ENCODE measurements at places on chromosomes 16 and 17.

DNA sequence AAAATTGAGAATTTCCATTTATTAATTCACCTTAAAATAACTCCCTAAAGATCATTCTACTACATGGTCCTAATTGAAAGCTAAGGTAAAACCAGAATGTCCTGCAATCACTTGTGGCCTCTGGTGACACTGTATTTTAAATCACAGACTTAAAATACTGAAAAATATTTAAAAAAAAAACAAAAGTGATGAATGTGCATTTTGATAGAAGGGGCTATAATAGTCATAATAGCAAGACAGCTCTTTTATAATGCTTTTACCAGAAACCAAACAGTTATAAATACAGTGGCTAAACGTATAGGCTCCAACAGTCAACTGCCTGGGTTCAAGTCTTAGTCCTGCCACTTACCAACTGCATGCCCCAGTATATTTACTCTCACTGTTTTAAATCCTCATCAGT, 21.2 kb downstream of the PHLPP2 start:
- DNase-seq, result no peak

DNA sequence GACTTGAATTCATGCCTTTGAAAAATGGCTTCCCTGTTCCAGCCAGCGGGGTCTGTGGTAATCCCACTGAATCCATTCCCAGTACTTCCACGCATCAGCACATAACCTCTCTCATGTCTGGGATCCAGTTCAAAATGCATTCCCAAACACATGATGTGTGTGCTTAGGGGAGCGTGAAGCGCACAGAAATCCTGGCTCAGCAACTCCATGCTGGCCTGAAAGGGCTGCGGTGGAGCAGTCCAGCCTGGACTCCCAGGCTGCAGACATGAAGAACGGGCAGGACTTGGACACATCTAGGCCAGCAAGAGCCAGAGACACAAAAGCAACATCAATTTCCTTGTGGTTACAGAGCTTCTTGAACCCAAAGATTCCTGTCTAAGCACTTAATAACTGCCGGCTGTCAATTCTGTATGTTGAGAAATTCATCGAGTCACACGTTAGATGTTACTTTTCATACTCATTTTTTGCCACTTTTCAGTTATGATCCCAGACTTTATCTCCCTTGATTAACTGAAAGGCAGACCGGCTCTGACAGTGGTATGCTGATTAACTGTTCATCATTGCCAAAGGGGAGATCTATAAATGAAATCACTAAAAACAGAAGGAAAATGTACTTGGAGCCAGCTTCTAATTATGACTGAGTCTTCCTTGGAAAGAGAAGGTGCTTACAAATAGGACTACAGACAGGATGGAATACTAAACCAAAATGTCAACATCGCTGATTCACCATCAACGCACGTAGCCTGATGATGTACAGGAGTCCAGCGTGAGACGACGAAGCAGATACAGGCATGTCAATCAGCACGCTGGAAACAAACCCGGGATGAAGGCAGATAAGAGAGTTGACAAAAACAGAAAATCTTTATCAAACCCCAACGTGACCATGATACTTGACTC, 23.0 kb downstream of the NSMCE1 start:
- peak; percentile 18 for DNase-seq

- DNase-seq, result no peak
These were observed 66.1 kb upstream of the SREBF1 start for GRCh38 chr17:17902877-17903276.

- DNase-seq, result no peak
These were observed 288.6 kb downstream of the SNX29 start for GRCh38 chr16:12265108-12265507.

- DNase-seq, result no peak
These were observed 17.0 kb downstream of the DUSP14 start for GRCh38 chr17:37506678-37507077.

- DNase-seq, result no peak
These were observed 29.7 kb downstream of the FAM222B start for GRCh38 chr17:28812748-28813377.

GRCh38 chr16:65059406-65059980, 62.4 kb downstream of the CDH11 start:
- DNase-seq, result no peak

GRCh38 chr16:15788846-15789239, 68.0 kb downstream of the MYH11 start:
- no peak for DNase-seq

GRCh38 chr17:80647746-80648145, 103.1 kb downstream of the RPTOR start:
- DNase-seq, result no peak

GRCh38 chr17:73820686-73821448, 176.6 kb upstream of the SDK2 start:
- DNase-seq, result no peak

- DNase-seq, result no peak
These were observed 92.8 kb downstream of the CHD9 start for GRCh38 chr16:53147500-53148065.

DNA sequence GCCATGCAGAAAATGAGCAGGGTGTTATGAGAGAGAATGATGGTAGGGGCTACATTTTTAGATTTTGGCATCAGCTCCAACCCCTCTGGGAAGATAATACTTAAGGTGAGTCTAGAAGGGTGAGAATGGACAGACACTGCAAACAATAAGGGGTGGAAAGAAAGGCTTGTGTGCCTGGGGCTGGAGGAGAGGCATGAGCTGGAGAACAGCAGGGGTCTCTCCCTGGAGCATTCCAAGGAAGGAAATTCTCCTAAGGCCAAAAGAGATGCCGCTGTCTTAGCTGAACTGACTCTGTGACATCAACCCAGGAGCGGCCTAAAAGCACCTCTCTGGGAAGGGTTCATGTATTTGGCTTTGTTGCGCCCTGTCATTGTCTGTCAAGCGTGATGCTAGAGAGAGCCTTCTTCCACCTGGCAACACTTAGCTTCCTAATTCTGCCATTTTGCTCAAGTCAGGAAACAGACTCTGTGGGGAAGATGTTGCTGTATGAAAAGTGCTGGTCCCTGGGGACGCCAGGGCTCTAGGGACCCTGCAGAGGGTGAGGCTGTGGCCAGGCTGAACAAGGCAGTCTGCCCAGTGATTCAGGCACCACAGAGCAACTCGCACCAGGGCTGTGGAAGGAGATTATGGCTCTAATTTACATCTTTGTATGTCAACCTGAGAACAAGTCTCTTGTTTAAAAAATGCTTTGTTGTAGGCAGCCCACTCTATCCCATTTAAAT, 225.7 kb downstream of the CBLN1 start:
- DNase-seq, result no peak
